ENCODE measurements at places on chromosomes 2 and 18.

- no peak for DNase-seq
- no peaks in the 10 kb centered on the region for H3K4me1 ChIP-seq
- H3K27me3 ChIP-seq, result no peaks in the 10 kb centered on the region
- H3K36me3 ChIP-seq, result no peaks in the 10 kb centered on the region
These were observed 28.9 kb downstream of the LDLRAD4 start for GRCh38 chr18:13247506-13247905.

GRCh38 chr18:38033282-38033681 lies 467.7 kb upstream of the CELF4 start:
- no peaks in the 10 kb centered on the region for H3K36me3 ChIP-seq
- H3K4me1 ChIP-seq, result no peaks in the 10 kb centered on the region
- H3K4me3 ChIP-seq, result no peak overlapping the region
- H3K27ac ChIP-seq, result no peak overlapping the region

- H3K27ac ChIP-seq, result no peak overlapping the region
- H3K36me3 ChIP-seq, result peaks cover 8% of the 10 kb centered on the region
- DNase-seq, result no peak
These were observed 16.1 kb upstream of the PDK1 start for GRCh38 chr2:172539767-172540166.

- no peak overlapping the region for H3K27ac ChIP-seq
- H3K27me3 ChIP-seq, result peaks cover 39% of the 10 kb centered on the region
- no peaks in the 10 kb centered on the region for H3K4me1 ChIP-seq
These were observed 146.7 kb downstream of the MREG start for GRCh38 chr2:215866606-215867005.

DNA sequence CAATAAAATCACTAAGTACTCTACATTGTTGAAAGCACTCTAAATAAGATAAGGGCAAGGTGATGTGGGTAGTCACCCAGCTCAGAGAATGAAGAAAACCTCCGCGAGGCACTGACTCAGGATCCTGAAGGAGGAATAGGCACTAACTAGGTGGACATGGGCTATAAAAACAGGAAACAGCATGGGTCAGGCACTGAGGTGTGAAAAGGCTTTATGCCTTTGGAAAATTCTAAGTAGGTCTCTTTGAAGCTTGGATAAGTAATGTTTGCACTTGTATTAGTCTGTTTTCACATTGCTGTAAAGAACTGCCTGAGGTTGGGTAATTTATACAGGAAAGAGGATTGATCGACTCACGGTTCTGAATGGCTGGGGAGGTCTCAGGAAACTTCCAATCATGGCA lies 161.6 kb downstream of the EPHA4 start:
- H3K4me1 ChIP-seq, result no peaks in the 10 kb centered on the region
- DNase-seq, result no peak
- no peak overlapping the region for H3K4me3 ChIP-seq
- no peak overlapping the region for H3K27ac ChIP-seq
- no peaks in the 10 kb centered on the region for H3K36me3 ChIP-seq
- H3K27me3 ChIP-seq, result no peaks in the 10 kb centered on the region

GRCh38 chr2:30631051-30631671 lies 176.1 kb downstream of the CAPN13 start:
- no peaks in the 10 kb centered on the region for H3K36me3 ChIP-seq
- H3K4me1 ChIP-seq, result peaks cover 14% of the 10 kb centered on the region
- H3K27me3 ChIP-seq, result no peaks in the 10 kb centered on the region
- DNase-seq, result no peak
- H3K27ac ChIP-seq, result no peak overlapping the region
- H3K4me3 ChIP-seq, result no peak overlapping the region

DNA sequence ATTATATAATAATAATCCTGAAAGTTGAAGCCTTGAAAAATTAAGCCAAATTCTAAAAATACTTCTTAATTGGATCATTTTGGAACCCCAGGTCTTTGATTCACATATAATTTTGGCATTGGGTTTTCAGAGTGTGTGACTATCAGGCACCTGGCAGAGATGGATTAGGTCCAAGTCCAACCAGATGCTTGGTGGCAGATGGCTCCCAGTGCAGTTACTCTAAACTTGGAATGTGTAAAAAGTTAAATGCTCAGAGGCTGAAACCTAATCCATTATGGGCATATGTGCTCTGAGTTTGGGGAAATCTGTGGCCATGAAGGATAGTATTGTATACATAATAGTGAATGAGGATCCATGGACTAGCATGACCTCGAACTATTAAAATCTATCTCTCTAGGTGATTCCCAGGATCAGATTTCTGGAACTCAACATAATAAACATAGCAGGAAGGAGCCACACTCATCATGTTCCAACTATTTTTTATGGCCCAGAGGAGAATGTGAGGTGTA lies 333.0 kb downstream of the RPRM start:
- no peaks in the 10 kb centered on the region for H3K36me3 ChIP-seq
- H3K4me1 ChIP-seq, result no peaks in the 10 kb centered on the region
- DNase-seq, result no peak
- no peak overlapping the region for H3K4me3 ChIP-seq

DNA sequence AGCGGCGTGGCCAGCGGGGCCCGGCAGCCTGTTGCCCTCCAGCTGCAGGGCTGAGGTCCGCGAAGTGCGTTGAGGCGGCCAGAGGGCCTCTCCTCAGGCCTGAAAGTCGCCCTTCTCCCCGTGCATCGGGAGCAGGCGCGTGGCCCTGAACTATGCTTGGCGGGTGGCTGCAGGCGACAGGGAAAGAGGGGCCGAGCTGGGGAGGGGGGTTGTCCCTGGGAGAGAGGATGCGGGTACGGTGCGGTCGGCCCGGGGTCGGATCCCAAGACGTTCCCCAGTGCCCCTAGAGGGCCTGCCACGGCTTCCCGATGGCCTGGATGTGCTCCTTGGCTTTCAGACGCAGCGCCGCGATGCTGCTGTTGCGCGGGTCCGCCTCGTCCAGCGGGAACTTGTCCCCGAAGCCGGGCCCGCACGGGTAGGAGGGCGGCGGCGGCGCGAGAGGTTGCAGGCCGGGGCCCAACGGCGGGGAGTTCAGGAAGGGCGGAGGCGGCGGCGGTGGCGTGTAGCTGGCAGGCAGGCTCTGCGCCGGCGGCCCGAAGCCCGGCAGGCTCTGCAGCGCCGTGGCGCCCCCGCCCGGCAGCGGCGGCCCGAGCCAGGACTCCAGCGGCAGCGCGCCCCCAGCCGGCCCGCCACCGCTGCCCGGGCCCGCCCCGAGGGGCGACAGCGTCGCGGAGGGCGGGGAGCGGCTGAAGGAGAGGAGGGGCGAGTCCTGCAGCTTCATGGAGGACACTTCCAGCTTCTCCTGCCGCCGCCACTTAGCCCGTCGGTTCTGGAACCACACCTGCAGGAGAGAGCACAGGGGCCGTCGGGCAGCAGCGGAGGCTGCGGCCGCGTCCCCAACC lies 4.3 kb downstream of the RAX start:
- H3K36me3 ChIP-seq, result peaks cover 6% of the 10 kb centered on the region
- no peak overlapping the region for H3K27ac ChIP-seq
- H3K4me1 ChIP-seq, result peaks cover 29% of the 10 kb centered on the region
- H3K27me3 ChIP-seq, result peaks cover 82% of the 10 kb centered on the region
- DNase-seq, result no peak
- H3K4me3 ChIP-seq, result peak overlapping the region; percentile 73

GRCh38 chr2:215435280-215435869 lies 493 bp downstream of the FN1 start:
- no peak for DNase-seq
- H3K36me3 ChIP-seq, result no peaks in the 10 kb centered on the region
- peaks cover 11% of the 10 kb centered on the region for H3K4me1 ChIP-seq
- peaks cover 82% of the 10 kb centered on the region for H3K27me3 ChIP-seq
- no peak overlapping the region for H3K27ac ChIP-seq

- H3K4me3 ChIP-seq, result no peak overlapping the region
- no peak overlapping the region for H3K27ac ChIP-seq
- peaks cover 3% of the 10 kb centered on the region for H3K4me1 ChIP-seq
- peaks cover 68% of the 10 kb centered on the region for H3K27me3 ChIP-seq
- no peak for DNase-seq
These were observed 166.5 kb downstream of the RPIA start for GRCh38 chr2:88857951-88858411.

DNA sequence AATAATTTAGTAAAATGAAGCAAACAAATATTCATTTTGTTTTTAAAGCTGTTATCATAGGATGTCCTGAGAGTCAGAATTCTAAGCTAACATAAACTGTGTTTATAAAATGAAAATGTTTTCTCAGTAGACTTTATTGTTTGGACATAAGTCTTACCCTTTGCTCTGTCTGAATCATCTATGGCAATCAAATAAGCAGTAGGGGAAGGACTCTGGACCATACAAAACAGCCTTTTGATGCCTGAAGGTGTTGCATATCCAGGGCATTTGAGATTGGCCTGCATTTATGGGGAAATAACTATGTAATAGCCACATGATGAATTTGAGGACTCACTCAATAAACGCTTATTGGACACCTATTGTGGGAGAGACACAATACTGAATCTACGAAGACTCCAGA lies 123.0 kb upstream of the ATP5MC3 start:
- H3K27ac ChIP-seq, result no peak overlapping the region
- H3K4me3 ChIP-seq, result no peak overlapping the region
- peaks cover 4% of the 10 kb centered on the region for H3K36me3 ChIP-seq
- H3K27me3 ChIP-seq, result peaks cover 58% of the 10 kb centered on the region
- H3K4me1 ChIP-seq, result peaks cover 2% of the 10 kb centered on the region
- DNase-seq, result no peak

DNA sequence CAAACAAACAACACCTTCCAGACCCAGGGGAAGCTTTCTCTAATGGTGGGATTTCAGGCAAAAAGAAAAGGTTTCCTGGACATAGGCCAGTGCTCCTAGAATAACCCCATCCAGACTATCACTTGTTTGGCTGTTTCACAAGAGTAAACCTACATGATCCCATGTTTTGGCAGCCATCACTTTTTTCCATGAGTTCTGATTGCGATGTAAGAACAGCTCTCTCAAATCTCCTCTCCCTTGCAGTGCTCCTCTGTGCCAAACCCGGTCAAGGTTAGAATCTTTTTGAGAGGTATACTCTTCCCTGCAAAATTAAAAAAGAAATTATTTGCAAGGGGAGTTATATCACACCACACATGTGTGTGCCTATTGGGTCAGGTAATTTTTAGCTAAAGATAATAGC lies 11.9 kb downstream of the GRP start:
- H3K4me1 ChIP-seq, result no peaks in the 10 kb centered on the region
- H3K36me3 ChIP-seq, result no peaks in the 10 kb centered on the region
- peaks cover 68% of the 10 kb centered on the region for H3K27me3 ChIP-seq
- no peak overlapping the region for H3K27ac ChIP-seq
- no peak overlapping the region for H3K4me3 ChIP-seq

- no peak overlapping the region for H3K4me3 ChIP-seq
- H3K27me3 ChIP-seq, result peaks cover 8% of the 10 kb centered on the region
- H3K27ac ChIP-seq, result no peak overlapping the region
- peaks cover 2% of the 10 kb centered on the region for H3K4me1 ChIP-seq
These were observed 86.7 kb downstream of the EPAS1 start for GRCh38 chr2:46383784-46384456.

GRCh38 chr2:85799215-85799956 lies 45.6 kb downstream of the ATOH8 start:
- no peak overlapping the region for H3K27ac ChIP-seq
- peaks cover 40% of the 10 kb centered on the region for H3K27me3 ChIP-seq
- H3K4me3 ChIP-seq, result no peak overlapping the region
- H3K4me1 ChIP-seq, result peaks cover 14% of the 10 kb centered on the region
- DNase-seq, result no peak

GRCh38 chr2:73970850-73971471 lies 13.7 kb upstream of the TET3 start:
- no peaks in the 10 kb centered on the region for H3K27me3 ChIP-seq
- DNase-seq, result no peak
- H3K36me3 ChIP-seq, result no peaks in the 10 kb centered on the region
- peak overlapping the region; percentile 77 for H3K4me3 ChIP-seq

DNA sequence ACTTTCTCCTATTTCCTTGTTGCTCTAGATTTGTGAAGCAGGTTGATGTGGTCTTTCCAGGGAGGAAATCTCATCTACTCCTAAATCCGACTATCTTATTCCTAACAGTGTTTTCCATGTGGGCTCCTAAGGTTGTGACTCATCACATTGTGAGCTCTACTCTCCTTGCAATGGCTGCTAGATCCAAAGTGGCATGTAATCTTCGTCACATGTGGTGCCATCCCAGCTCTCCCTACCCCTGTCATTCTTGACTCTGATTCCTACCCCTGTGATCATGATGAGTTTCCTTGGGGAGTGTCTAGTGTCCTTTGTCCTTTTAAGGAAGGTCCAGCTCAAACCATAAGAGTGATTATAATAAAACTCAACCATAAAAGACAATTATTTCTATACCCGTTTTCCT lies 47.3 kb upstream of the GULP1 start:
- no peak overlapping the region for H3K27ac ChIP-seq
- H3K4me3 ChIP-seq, result no peak overlapping the region
- DNase-seq, result no peak
- no peaks in the 10 kb centered on the region for H3K27me3 ChIP-seq
- H3K36me3 ChIP-seq, result no peaks in the 10 kb centered on the region

All from T-helper 17 cell (primary cell).